Osteoblast (primary cell): ENCODE measurements at places on chromosomes 13 and 19. TPM values are rescaled to one million over a fixed set of nuclear protein-coding genes. Genes with fewer than 3 reads are reported as not detected.

GRCh38 chr19:30649934-30650614, 277.9 kb downstream of the ZNF536 start:
- no peak for DNase-seq

Gene ZNF524
- 11.2 TPM in 2 replicates for total RNA-seq

GRCh38 chr19:28010656-28011055, 1202.3 kb downstream of the UQCRFS1 start:
- DNase-seq = peak; percentile 34

DNA sequence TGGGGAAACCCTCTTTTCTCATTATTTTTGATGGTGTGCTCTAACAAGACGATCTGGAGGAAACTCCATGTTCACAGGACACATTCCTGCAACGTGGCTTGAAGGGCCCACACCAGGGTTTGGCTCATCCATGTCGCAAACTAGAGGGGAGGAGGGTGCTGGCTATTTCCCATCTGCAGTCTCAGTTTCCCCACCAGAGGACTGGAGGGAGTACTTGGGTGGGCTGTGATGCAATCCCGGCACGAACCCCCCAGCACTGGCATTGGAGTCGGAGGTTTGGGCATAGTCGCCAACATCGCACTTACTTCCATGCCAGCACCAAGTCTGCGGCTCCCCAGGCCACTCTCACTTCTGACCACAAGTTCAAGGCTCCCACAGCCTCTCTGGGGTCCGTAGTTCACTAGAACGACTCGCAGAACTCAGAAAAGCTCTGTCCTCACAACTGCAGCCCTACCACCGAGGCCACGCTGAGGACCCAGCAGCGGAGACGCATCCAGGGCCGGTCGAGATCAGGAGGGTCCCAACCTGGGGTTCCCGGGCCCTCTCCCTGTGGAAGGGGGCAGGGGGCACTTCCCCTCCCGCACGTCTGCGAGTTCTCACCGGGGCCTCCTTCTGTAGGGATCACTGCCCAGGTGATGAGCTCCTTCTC, 165.6 kb upstream of the SOX1 start:
- peak; percentile 4 for DNase-seq

GRCh38 chr13:40399756-40400155, 266.7 kb downstream of the FOXO1 start:
- no peak for DNase-seq

Gene TSSK6
- total RNA-seq = 2.7 and 4.3 TPM in 2 replicates

Gene MAMSTR
- total RNA-seq = 0.36 and 0.59 TPM in 2 replicates

- peak; percentile 74 for DNase-seq
Observed at GRCh38 chr19:48302600-48302959, 22.8 kb upstream of the EMP3 start.

GRCh38 chr13:34816245-34816884, 125.7 kb upstream of the NBEA start:
- no peak for DNase-seq

Gene C19orf85
- not detected in 2 replicates for total RNA-seq
